ENCODE measurements at places on chromosomes 7 and 10. TPM values are rescaled to one million over a fixed set of nuclear protein-coding genes. Genes with fewer than 3 reads are reported as not detected.

- peaks cover 5% of the 10 kb centered on the region for H3K36me3 ChIP-seq
- peaks cover 16% of the 10 kb centered on the region for H3K4me1 ChIP-seq
- H3K27me3 ChIP-seq: no peaks in the 10 kb centered on the region
- H3K4me3 ChIP-seq: peak overlapping the region; percentile 98
- peak overlapping the region; percentile 97 for H3K27ac ChIP-seq
Observed at GRCh38 chr7:55019191-55019690, 424 bp downstream of the EGFR start.

DNA sequence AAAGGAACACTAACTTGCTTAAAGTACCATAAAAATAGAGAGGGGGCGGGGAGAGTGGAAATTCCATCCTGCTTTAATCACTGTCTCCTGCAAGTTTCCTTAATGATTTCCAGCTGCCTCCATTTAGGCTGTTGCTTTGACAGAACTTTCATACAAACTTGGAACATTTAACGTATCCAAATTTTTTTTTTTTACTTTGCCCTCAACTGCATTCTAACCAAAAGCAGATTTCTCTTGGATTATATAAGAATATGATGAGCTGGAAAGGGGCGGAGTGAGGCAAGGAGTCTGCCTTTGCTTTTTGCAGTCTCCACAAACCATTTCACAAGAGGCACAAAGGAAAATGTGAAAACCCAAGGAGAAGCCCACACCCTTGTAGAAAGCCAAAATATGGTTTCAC, 46.6 kb upstream of the COL1A2 start:
- no peaks in the 10 kb centered on the region for H3K36me3 ChIP-seq
- peaks cover 16% of the 10 kb centered on the region for H3K4me1 ChIP-seq
- peak; percentile 95 for DNase-seq
- H3K27me3 ChIP-seq: no peaks in the 10 kb centered on the region
- H3K27ac ChIP-seq: peak overlapping the region; percentile 71

DNA sequence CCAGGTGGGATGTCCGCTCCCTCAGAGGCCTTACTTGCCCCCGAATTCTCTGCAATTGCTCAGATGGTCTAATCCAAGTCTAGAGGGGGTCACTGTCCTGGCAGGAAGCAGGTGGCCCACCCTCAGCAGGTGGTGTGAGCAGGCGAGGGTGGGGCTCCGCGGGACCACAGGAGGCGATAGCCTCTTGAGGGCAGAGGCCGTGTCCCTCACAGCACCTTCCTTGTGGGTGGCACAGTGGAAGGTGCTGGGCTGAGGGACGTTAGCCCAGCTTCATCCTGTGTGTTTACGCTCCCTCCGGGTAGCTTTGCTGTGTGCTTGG, 38.3 kb upstream of the INPP5A start:
- peaks cover 43% of the 10 kb centered on the region for H3K27me3 ChIP-seq
- H3K27ac ChIP-seq: no peak overlapping the region
- peaks cover 2% of the 10 kb centered on the region for H3K4me1 ChIP-seq
- no peaks in the 10 kb centered on the region for H3K36me3 ChIP-seq
- no peak overlapping the region for H3K4me3 ChIP-seq
- no peak for DNase-seq

GRCh38 chr10:43323245-43323644, 48.2 kb upstream of the FXYD4 start:
- no peaks in the 10 kb centered on the region for H3K4me1 ChIP-seq
- H3K36me3 ChIP-seq: no peaks in the 10 kb centered on the region
- H3K27me3 ChIP-seq: peaks cover 28% of the 10 kb centered on the region
- no peak overlapping the region for H3K27ac ChIP-seq
- H3K4me3 ChIP-seq: peak overlapping the region; percentile 17

GRCh38 chr7:72316148-72316547, 96.0 kb downstream of the CALN1 start:
- H3K4me1 ChIP-seq: no peaks in the 10 kb centered on the region
- no peaks in the 10 kb centered on the region for H3K27me3 ChIP-seq
- no peak overlapping the region for H3K4me3 ChIP-seq
- DNase-seq: no peak
- H3K36me3 ChIP-seq: no peaks in the 10 kb centered on the region

- no peak overlapping the region for H3K4me3 ChIP-seq
- no peak for DNase-seq
- H3K27ac ChIP-seq: no peak overlapping the region
- no peaks in the 10 kb centered on the region for H3K27me3 ChIP-seq
- H3K4me1 ChIP-seq: peaks cover 8% of the 10 kb centered on the region
Observed at GRCh38 chr7:107610323-107610722, 30.3 kb downstream of the BCAP29 start.

GRCh38 chr10:24920907-24921881, 31.2 kb downstream of the PRTFDC1 start:
- peak overlapping the region; percentile 80 for H3K27ac ChIP-seq
- no peaks in the 10 kb centered on the region for H3K36me3 ChIP-seq
- peaks cover 2% of the 10 kb centered on the region for H3K4me1 ChIP-seq
- peak; percentile 99 for DNase-seq
- H3K27me3 ChIP-seq: no peaks in the 10 kb centered on the region

DNA sequence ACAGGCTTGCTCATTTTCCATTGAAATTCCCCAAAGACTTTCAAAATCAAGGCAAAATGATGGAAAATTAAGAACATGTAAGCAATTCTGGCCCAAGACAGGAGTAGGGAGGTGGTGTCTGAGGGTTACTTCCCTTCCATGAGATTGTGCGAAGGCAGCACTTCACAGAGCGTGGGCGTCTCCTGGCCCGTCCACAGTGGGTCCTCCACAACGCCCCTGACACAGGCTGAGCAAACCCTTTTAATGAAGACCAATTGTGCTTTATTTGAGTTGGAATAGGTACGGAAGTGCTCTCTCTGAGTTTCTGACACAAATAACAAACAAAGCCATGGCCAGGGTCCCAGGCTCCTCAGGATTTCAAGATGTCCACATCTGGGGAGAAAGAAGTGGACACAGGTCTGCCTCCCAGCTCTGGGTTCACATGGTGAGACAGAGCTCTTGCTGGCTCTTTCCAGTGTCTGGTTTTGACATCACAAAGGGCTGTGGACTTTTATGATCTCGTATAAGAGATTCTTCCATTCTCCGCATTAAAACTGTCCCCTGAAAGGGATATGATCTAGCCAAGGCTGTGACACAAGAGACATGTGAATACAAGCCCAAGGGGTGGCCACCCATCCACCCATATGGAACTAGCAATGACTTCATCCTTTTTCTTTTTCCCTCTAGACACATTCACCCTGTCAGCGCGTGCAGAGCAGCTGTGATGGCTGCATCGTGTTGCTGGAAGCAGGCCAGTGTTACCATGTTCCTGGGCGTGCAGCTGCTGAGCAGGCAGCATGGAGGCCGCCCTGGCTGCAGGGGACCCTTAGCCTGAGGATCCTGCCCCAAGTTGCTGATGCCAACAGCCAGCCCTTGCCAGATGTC, 145.6 kb downstream of the ADAM12 start:
- H3K36me3 ChIP-seq: no peaks in the 10 kb centered on the region
- peak; percentile 92 for DNase-seq
- H3K4me3 ChIP-seq: no peak overlapping the region
- H3K4me1 ChIP-seq: peaks cover 13% of the 10 kb centered on the region
- H3K27ac ChIP-seq: no peak overlapping the region
- no peaks in the 10 kb centered on the region for H3K27me3 ChIP-seq

GRCh38 chr10:96949039-96949683, 117.1 kb downstream of the LCOR start:
- no peak overlapping the region for H3K27ac ChIP-seq
- DNase-seq: no peak

GRCh38 chr7:30831936-30832335, 60.7 kb downstream of the MINDY4 start:
- H3K27me3 ChIP-seq: no peaks in the 10 kb centered on the region
- H3K4me3 ChIP-seq: no peak overlapping the region
- no peak for DNase-seq
- no peaks in the 10 kb centered on the region for H3K4me1 ChIP-seq
- H3K36me3 ChIP-seq: no peaks in the 10 kb centered on the region
- no peak overlapping the region for H3K27ac ChIP-seq

- no peaks in the 10 kb centered on the region for H3K36me3 ChIP-seq
- H3K27ac ChIP-seq: no peak overlapping the region
- peaks cover 11% of the 10 kb centered on the region for H3K27me3 ChIP-seq
- DNase-seq: peak; percentile 64
- H3K4me3 ChIP-seq: no peak overlapping the region
Observed at GRCh38 chr7:101077303-101078086, 7.8 kb upstream of the TRIM56 start.

GRCh38 chr10:88507826-88508453, 75.2 kb downstream of the RNLS start:
- no peak overlapping the region for H3K27ac ChIP-seq
- no peaks in the 10 kb centered on the region for H3K4me1 ChIP-seq
- DNase-seq: no peak

DNA sequence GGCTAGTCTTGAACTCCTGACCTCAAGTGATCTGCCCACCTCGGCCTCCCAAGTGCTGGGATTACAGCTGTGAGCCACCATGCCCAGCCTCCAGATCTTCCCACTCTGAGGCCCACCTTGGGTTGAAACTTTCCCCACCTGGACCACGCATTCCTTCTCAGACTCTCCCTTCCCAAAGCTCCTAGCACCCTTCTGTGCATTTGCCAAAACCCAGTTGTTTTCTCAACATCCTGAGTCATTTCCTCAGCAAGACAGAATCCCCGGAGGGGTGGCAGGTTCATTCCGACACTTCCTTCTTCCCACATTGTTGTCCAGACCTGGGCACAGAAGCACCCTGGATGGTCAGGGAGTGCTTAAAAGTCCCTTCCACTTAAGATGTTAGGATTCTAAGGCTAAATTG, 28.9 kb downstream of the BAG3 start:
- peaks cover 23% of the 10 kb centered on the region for H3K36me3 ChIP-seq
- no peaks in the 10 kb centered on the region for H3K27me3 ChIP-seq
- no peak overlapping the region for H3K4me3 ChIP-seq
- H3K4me1 ChIP-seq: peaks cover 17% of the 10 kb centered on the region

Gene ADRB1
- polyA plus RNA-seq: not detected

Gene PPP3CB
- 26.4 TPM for polyA plus RNA-seq

Gene CFAP70
- polyA plus RNA-seq: 0.13 TPM

Gene CYP17A1
- not detected for polyA plus RNA-seq
